ENCODE measurements at places on chromosomes 3 and 15. TPM values are rescaled to one million over a fixed set of nuclear protein-coding genes. Genes with fewer than 3 reads are reported as not detected.

- DNase-seq, result no peak
These were observed 70.4 kb downstream of the ST6GAL1 start for GRCh38 chr3:187000711-187001151.

- no peak for DNase-seq
These were observed 11.4 kb upstream of the RAB8B start for GRCh38 chr15:63178034-63178433.

GRCh38 chr15:80288131-80288530, 36.1 kb upstream of the CTXND1 start:
- no peak for DNase-seq

GRCh38 chr3:142027735-142028134, 121.6 kb downstream of the TFDP2 start:
- peak; percentile 20 for DNase-seq

DNA sequence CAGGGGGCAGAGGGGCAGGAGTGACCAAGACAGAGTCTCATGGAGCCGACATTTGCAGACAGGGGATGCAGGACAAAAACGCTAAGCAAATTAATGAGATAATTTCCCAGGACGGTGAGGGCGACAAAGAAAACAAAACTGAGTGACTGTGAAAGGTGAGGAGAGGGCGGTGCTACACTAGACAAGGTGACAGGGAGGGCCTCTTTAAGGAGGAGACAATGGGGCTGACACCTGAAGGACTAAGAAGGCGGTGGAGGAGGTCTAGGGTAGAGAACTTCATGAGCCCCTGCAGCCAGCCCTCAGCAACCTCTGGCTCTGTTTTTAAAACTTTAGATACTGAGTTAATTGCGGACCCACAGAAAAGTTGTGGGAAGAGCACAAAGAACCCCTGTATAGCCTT, 41.6 kb downstream of the IQSEC1 start:
- DNase-seq, result no peak

DNA sequence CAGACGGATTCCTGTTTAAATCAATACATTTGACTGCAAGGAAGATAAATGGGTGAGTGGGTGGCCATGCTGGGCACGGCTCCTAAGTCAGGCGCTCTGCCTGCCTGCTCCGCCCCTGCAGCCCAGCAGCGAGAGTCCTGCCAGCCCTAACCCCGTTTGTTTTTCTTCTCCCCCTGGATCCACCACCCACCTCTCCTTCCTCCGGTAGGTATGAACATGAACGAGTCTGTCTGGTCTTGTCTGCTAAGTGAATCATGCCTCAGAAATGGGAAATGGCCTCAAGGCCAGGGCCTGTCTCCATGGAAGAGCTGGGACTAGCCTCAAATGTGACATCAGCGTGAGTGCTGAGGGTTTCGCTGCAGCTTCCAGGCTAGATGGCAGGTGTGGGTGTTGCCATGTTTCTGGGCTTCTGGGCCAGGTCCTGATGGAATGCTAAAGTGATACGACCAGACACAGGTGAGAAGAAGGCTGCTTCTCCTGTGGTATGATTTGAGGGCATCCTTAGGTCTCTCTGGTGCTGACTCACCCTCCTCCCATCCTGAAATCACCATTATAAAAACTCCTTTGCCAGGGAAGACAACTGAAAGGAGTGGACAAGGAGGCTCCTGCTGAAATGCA, 5.6 kb upstream of the FEM1B start:
- peak; percentile 66 for DNase-seq

DNA sequence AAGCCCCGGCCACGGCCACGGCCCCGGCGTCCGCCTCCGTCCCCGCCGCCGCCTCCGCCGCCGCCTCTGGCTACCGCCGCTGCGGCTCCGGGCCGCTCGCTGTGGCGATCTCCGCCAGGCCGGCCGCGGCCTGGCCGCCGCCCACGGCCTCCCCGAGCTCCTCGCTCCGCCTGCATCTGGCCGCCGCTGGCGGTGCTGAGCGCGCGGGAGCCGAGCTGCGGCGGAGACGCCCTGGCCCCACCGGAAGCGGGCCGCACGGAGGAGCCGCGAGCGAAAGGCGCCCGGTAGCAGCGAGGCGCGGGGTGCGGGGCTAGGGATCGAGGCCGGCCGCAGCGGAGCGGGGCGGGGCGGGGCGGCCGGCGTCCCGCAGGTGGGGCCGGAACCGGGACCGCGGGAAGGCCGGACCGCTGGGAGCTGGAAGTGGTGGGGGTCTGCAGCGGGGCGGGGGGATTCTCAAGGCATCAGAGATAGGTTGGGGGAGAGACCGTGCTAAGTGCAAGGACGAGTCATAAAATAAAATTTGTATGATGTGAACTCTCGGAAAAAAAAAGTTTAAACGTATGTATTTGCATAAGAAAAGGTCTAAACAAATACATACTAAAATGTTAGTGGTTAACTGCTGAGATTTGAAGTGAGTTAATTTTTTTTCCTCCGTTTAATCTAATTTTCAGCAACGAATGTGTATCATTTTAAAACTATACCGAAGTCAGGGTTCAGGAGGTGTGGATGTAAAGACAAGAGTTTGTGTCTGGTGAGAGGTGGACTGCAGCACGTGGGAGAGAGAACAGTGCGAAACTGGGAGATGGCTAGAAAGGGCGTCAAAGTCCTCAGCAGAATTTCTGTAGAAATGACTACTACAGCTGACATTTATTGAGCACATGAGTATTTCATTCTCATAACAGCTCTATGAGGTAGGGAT, at the start of gene AVEN:
AVEN (minus strand) TSS at position 334 of the 919 bp plus-strand sequence; CDS start at position 176, 158 bp downstream.
- no peak for DNase-seq

DNA sequence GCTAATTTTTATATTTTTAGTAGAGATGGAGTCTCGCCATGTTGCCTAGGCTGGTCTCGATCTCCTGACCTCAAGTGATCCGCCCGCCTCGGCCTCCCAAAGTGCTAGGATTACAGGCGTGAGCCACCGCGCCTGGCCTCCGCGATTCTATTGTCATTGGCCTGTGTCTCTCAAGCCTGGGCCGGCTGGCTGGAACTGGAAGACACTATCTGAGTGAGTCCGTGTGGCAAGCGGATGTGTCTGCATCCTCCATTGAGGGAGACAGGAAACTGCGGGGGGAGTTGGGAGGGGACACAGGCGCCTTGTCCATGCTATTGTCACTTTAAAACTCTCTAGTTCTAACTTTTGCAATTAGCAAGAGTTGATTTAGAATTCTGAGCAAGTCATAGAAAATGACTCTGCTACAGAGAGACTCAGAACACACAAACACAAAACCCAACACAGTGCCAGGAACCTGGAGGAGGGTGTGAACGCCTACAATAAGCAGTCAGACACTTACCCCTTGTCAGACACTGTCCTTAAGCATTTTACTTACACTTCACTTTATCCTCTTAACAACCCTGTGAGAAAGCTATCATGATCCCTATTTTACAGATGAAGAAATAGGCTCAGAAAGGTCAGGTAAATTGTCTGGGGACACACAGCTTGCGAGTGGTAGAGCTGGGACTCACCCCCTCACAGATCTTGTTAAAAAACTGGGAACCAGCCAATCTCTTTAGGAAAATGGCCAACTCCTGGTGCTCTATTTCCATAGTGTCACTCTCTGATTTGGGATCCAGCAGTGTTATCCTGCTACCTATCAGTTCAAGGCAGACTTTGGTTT, 38.7 kb downstream of the ANP32A start:
- DNase-seq, result no peak

- no peak for DNase-seq
These were observed 2.9 kb downstream of the FBXL22 start for GRCh38 chr15:63600001-63600615.

DNA sequence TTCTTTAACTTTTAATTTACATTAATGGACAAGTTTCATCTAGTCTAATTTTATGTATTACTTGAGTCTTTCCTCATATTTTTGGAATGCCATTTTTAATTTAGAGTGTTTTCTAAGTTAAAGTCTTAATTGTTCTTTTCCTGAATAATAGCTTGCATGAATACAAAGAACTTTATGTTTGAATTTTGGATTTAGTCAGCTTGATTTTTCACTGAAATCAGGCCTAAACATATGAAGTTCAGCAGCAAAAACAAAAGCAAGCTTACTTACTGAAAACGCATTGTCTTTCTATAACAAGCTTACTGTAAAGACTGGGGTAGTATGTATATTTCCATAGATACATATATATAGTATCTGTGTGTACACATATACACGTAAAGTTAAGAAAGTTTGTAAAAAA, 126.0 kb downstream of the ZBTB20 start:
- DNase-seq, result no peak

DNA sequence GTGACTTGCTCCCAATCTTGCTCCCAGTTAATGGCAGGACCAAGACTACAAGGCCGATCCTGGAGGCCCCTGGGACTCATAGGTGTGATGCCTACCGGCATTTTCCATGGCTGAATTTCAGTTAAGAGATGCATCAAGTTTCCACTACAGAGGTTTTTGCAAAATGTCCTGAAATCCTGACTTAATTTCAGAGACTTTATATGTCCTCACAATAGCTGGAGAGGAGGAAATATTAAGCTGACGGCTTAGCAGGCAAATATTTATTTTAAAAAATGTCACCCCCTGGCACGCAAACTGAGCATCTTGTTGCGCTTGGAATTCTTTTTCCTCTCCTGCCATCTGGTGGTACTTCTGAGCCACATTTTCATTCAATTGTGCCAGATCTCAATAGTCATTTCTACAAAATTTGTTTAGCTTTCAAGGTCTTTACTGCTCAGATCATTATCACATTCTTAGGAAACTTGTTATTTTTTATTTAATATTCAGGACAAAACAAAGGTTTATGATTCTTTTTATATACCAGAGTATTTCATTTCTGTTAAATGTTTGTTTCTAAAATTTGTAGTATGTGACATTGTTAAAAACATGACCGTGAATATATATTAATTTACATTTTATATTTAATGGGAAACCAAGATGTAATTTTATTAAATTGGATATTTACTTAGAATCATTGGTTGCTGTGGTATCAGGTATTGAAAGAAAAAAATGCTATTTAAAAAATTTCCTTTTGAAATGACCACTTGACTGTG, 189.2 kb upstream of the THRB start:
- DNase-seq, result peak; percentile 29

GRCh38 chr3:114800272-114801031, 346.6 kb downstream of the ZBTB20 start:
- no peak for DNase-seq

GRCh38 chr3:130915567-130916292, 21.8 kb downstream of the ATP2C1 start:
- no peak for DNase-seq

GRCh38 chr15:96107916-96108315, 222.6 kb upstream of the NR2F2 start:
- DNase-seq, result no peak

DNA sequence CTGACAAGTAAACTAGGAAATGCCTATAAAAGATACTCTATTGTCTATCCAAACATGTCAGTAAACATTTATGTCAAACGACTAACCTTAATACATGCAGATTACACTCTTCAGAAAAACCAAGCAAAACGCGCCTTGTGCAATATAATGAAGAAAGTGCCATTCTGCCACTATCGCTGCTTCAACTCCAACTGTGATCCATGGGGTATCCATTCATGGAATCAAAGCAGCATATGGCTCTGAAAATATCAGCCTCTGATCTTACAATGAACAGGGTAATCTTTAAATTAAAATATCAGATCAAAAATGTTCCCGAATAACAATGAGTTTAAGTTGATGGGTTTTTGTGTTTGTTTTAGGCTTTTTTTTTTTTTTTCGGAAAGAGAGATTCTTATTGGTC, 105.5 kb upstream of the SETMAR start:
- DNase-seq, result no peak

- DNase-seq, result no peak
These were observed 605.1 kb downstream of the ROBO1 start for GRCh38 chr3:79162653-79163052.

GRCh38 chr15:85578941-85579701, 198.7 kb downstream of the AKAP13 start:
- no peak for DNase-seq

DNA sequence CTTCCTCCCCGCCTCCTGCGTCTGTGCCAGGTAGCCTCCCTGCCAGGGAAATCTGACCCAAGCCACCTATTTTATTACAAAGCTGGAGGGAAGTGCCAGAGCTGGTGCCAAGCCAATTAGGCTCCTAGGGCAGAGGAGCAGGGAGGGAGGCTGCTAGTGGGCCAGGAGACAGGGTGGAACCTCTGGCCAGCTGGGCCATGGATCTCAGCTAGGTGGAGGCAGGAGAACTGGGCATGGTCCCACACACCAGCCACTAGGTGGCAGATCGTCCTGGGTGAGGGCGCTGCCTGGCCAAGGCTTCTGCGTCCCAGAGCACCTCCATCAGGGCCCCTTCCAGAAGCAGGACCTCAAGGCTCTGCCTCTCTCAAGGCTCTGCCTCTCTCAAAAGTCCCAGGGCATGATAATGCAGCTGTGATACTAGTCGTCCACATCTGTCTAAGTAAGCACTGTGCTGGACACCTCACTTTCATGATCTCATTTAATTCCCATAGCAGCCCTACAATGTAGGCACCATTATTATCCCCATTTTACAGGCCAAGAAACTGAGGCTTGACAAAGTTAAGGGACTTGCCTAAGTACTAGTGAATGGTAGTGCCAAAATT, 4.5 kb upstream of the RFT1 start:
- no peak for DNase-seq

- DNase-seq, result no peak
These were observed 12.4 kb upstream of the CHRM5 start for GRCh38 chr15:33955945-33956344.

DNA sequence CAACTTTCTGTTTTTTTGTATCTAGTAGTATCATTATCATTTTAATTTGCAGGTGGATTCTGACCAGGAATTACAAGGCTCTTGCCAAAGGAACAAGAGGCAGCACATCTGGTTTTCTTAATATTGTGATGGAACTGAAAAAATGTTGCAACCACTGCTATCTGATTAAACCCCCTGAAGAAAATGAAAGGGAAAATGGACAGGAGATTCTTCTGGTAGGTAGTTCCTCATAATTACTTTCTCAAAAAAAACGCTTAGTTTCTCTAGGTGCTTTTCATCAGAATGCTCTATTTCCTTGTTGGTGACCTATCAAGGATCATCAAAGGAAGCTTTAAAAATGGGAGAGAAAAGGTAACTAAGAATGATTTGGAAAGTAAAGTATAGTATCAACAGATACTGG, 71.6 kb downstream of the CHD2 start:
- no peak for DNase-seq

DNA sequence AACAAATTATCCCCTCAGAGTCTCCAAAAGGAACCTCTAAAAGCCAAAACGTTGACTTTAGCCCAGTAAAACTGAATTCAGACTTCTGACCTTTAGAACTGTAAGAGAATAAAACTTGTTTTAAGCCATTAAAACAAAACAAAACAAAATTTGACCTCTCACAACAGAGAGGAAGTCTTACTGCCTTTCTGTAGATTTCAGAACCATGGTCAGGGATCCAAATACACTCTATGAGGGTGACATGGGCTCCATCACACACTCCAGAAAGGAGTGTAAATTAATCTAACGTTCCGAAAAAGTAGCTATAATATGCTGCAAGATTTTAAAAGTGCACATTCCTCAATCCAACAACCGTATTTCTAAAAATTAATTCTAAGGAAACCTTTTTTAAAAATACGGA, 19.2 kb upstream of the RPL14 start:
- DNase-seq, result no peak

Gene IMPG2
- 2.3 TPM for total RNA-seq

Gene GP5
- total RNA-seq, result 0.90 TPM

Gene ANXA2
- 906 TPM for total RNA-seq

Gene DUOXA2
- 0.42 TPM for total RNA-seq
